NCI-H2029 treated with DMSO at 0.1 percent for 48 hours (cell line): ENCODE measurements at places on chromosomes 7 and 10.

DNA sequence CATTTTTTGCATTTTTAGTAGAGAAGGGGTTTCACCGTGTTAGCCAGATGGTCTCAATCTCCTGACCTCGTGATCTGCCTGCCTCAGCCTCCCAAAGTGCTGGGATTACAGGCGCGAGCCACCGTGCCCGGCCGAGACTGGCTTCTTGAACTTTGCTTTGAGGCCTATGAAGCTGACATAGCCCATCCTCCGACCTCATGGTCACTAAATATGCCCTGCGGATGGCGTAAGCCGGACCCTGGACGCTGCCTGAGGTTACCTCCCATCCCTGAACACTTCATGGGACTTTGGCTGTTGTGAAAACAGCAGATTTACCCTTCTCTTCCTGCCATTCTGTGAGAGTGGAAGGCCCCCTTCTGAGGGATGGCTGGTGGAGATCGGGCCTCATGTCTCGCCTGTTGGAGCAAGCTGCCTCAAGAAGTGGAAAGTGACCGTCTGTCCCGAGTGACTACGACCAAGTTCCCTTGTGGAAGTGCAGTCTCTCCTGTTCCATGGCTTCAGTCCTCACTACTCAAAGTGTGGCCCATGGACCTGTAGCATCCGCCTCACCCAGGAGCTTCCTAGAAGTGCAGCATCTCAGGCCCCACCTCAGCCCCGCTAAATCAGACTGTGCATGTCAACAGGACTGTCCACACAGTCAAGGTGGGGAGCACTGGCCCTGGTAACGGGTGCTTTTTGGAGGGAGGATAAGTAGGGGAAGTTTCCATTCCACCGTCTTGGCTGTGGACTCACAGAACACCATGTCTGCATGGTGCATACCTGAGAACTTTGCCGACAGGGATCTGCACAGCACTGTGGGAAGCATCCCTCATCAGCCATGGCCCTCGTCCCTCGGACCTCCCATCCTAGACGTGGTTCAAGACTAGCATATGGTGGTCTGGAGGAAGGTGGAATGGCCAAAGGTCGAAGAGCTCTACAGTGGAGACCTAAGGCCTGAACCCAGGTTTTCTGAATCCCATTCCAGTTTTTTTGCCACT lies 210.5 kb upstream of the SHH start:
- no peak for DNase-seq

- no peak for DNase-seq
Measured at GRCh38 chr7:94375691-94376090, 19.0 kb upstream of the COL1A2 start.

DNA sequence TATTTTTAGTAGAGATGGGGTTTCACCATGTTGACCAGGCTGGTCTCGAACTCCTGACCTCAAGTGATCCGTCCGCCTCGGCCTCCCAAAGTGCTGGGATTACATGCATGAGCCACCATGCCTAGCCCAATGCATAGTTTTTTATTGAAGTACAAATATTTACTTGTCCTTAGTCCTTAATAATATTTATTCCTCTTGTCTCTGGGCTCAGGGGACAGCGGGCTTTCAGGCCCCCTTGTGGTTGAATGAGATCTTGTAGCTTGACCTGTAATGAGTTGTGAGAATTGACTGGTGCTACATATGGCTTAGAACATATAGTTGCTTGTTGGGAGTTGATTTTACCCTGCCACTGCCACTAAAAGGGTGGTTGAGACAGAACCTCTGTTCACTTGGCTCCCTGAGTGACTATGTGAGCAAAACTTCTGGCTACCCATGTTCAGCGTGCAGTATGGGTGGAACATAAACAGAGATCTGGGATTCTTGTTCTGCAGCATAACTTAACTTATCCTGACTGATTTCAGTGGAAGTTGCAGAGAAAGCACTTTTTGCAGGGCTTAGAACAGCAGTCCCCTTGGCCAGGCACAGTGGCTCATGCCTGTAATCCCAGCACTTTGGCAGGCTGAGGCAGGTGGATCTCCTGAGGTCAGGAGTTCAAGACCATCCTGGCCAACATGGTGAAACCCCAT lies 14.9 kb downstream of the CCL26 start:
- DNase-seq, result no peak

GRCh38 chr7:64965594-64965993 lies 25.2 kb downstream of the ZNF117 start:
- DNase-seq, result no peak

- no peak for DNase-seq
Measured at GRCh38 chr7:88455696-88456095, 149.0 kb upstream of the STEAP4 start.

DNA sequence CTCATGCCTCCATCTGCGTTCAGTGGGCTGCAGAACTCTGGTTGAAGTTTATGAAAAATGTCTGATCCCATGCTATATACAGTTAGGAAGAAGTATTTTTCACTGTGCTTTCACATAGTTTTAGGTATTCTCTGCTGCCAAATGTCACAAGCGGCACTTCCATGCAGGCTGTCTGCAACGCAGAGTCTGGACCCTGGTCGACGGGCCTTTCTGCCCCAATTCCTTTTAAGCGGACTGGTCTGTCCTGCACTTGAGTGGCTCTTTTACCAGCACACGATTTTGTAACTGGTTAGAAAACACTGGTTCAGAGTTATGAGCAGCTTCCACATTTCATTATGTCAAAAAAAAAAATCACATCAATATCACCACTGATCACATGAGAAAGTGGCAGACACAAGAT lies 143.0 kb downstream of the DIP2C start:
- DNase-seq, result no peak

GRCh38 chr10:24363070-24363469 lies 154.1 kb downstream of the KIAA1217 start:
- no peak for DNase-seq

- DNase-seq, result no peak
Measured at GRCh38 chr7:113742377-113742776, 176.4 kb downstream of the PPP1R3A start.
